ENCODE measurements at places on chromosomes 2 and 18. TPM values are rescaled to one million over a fixed set of nuclear protein-coding genes. Genes with fewer than 3 reads are reported as not detected.

Gene DHRS9
- total RNA-seq: 135 TPM

Gene ANKAR
- total RNA-seq: 4.9 TPM

GRCh38 chr2:59383473-59383872, 1142.3 kb upstream of the FANCL start:
- H3K4me3 ChIP-seq: no peak overlapping the region
- H3K36me3 ChIP-seq: no peaks in the 10 kb centered on the region
- H3K4me1 ChIP-seq: no peaks in the 10 kb centered on the region
- H3K27ac ChIP-seq: no peak overlapping the region
- no peak for DNase-seq

GRCh38 chr18:56712761-56713160, 61.6 kb downstream of the WDR7 start:
- no peak overlapping the region for H3K27ac ChIP-seq
- H3K27me3 ChIP-seq: no peaks in the 10 kb centered on the region
- DNase-seq: no peak
- H3K36me3 ChIP-seq: no peaks in the 10 kb centered on the region
- H3K4me3 ChIP-seq: no peak overlapping the region

Gene DSC1
- total RNA-seq: 75.3 TPM

GRCh38 chr18:6056171-6056910, 161.0 kb upstream of the TMEM200C start:
- DNase-seq: no peak
- no peaks in the 10 kb centered on the region for H3K4me1 ChIP-seq
- H3K27me3 ChIP-seq: no peaks in the 10 kb centered on the region
- H3K36me3 ChIP-seq: no peaks in the 10 kb centered on the region
- H3K27ac ChIP-seq: peak overlapping the region; percentile 87

GRCh38 chr2:240477916-240478315, 42.5 kb downstream of the GPC1 start:
- H3K36me3 ChIP-seq: no peaks in the 10 kb centered on the region
- H3K4me1 ChIP-seq: no peaks in the 10 kb centered on the region
- no peak overlapping the region for H3K4me3 ChIP-seq
- no peaks in the 10 kb centered on the region for H3K27me3 ChIP-seq
- peak; percentile 36 for DNase-seq

- no peak overlapping the region for H3K4me3 ChIP-seq
- no peaks in the 10 kb centered on the region for H3K36me3 ChIP-seq
- no peaks in the 10 kb centered on the region for H3K4me1 ChIP-seq
- DNase-seq: peak; percentile 79
- H3K27ac ChIP-seq: peak overlapping the region; percentile 86
These were observed 43.4 kb upstream of the SMAD7 start for GRCh38 chr18:48994044-48994651.

DNA sequence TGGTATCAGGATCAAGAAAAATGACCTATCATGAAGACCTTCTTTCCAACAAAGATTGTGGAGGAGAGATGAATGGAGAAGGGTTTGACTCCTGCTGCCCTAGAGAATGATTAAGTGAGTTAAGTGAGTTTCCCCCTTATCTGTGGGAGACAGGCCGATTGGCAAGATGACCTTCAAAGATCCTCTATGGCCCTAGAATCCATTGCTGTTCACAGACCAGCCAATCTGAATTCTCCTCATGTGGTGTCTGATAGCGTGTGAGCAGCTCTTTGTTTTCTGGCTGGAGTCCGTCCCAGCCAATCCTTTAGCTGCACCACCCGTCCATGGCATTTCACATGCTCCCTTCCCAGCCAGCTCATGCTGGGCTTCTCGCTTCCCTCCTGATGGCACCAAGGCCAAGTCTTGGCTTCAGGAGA, 79.4 kb downstream of the MARCHF4 start:
- no peak overlapping the region for H3K27ac ChIP-seq
- H3K27me3 ChIP-seq: no peaks in the 10 kb centered on the region
- no peak overlapping the region for H3K4me3 ChIP-seq
- H3K4me1 ChIP-seq: no peaks in the 10 kb centered on the region
- no peak for DNase-seq
- H3K36me3 ChIP-seq: no peaks in the 10 kb centered on the region

Gene LHCGR
- total RNA-seq: not detected

Gene CHRNG
- total RNA-seq: not detected

Gene STARD6
- not detected for total RNA-seq

Gene LYG2
- not detected for total RNA-seq

GRCh38 chr2:174682007-174682577, 82.2 kb downstream of the CHRNA1 start:
- H3K4me1 ChIP-seq: peaks cover 42% of the 10 kb centered on the region
- H3K27me3 ChIP-seq: no peaks in the 10 kb centered on the region
- peak overlapping the region; percentile 94 for H3K4me3 ChIP-seq
- no peaks in the 10 kb centered on the region for H3K36me3 ChIP-seq

Gene GALR1
- total RNA-seq: 0.07 TPM

Gene ACADL
- total RNA-seq: 1.4 TPM

DNA sequence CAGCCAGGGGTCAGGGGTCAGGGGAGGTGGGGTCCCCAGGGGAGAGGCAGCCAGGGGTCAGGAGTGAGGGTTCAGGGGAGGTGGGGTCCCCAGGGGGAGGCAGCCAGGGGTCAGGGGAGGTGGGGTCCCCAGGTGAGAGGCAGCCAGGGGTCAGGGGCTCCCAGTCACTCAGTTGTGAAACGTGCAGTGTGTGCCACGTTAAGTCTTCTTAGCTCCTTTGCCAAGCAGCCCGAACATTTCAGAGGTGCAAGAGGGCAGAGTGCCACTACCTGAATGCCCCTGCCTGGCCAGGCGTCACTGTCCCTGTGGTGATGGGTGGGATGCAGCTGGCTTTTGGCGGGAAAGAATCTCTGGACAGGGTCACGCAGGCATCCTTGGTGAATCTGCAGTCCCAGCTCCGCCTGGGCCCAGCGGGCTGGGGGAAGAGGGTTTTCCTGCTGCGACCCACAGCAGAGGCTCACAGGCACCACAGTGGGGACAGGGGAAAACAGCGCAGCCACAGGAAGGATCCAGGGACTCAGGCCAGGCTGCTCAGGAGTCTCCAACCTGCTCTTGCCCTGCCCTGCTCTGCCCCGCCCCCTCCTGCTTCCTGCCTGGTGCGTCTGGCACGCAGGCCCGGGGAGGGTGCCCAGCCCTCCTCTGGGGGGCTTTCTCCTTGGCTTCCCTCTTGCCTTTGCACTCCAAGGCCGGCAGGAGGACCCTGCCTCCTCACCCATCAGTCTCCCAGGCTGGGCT, 188.3 kb downstream of the TWIST2 start:
- H3K4me1 ChIP-seq: peaks cover 4% of the 10 kb centered on the region
- no peak for DNase-seq
- H3K36me3 ChIP-seq: no peaks in the 10 kb centered on the region
- no peak overlapping the region for H3K27ac ChIP-seq
- no peaks in the 10 kb centered on the region for H3K27me3 ChIP-seq
- H3K4me3 ChIP-seq: no peak overlapping the region

DNA sequence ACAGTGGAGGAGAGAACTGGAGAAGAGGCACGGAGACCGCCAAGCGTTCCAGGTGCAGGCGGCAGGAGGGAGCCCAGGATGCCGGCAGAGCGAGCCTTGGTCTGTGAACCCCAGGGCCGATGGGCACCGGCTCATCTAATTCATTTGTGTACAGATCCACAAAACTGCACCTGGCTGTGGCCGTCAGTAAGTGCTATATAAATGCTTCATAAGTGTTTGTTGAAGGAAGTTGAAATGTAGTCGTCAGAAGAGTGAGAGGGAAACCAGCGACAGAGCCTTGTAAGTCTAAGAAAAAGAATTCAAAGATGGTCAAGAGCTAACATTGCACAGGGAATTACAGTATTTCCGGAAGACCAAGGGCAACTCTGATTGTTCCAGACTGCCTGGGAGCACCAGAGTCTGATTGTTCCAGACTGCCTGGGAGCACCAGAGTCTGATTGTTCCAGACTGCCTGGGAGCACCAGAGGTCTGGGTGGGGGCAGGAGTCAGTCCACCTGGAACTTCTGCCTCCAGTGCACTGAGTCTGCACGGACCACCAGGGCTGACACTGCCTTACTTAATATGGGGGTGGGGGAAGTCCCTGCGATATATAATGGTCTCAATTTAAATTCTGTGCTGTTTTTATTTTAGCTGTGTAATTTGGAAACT, 112.3 kb downstream of the BCL2 start:
- no peaks in the 10 kb centered on the region for H3K4me1 ChIP-seq
- H3K36me3 ChIP-seq: no peaks in the 10 kb centered on the region
- H3K27me3 ChIP-seq: no peaks in the 10 kb centered on the region

Gene RNU2-63P
- not detected for total RNA-seq

- H3K27ac ChIP-seq: no peak overlapping the region
- no peak overlapping the region for H3K4me3 ChIP-seq
- H3K27me3 ChIP-seq: no peaks in the 10 kb centered on the region
- DNase-seq: no peak
These were observed 137.3 kb downstream of the TWIST2 start for GRCh38 chr2:238985041-238985729.

DNA sequence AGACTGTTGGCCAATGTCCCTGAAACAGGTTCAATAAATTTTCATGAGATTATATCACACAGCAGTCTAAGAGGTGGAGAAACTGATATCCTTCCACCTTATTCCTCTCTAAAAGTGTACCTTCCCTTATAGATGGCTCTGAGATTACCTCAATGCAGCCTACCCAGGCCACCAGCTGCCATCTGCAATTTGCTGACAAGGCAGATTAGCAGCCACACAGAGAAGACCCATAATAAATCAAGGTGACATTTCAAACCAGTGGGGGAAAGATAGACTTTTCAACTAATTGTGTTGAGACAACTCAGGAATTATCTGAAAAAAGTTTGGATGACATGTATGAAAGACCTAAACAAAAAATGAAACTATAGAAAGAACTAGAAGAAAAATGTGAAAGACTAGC, 43.2 kb downstream of the ZBTB7C start:
- H3K27me3 ChIP-seq: no peaks in the 10 kb centered on the region
- H3K36me3 ChIP-seq: no peaks in the 10 kb centered on the region
- H3K4me3 ChIP-seq: no peak overlapping the region
- no peak overlapping the region for H3K27ac ChIP-seq
- no peaks in the 10 kb centered on the region for H3K4me1 ChIP-seq

Measured in right atrium auricular region (tissue), 2 donors.